D721Med (cell line): ENCODE measurements at places on chromosomes 1 and 21.

GRCh38 chr1:240230816-240231215, 139.1 kb downstream of the FMN2 start:
- DNase-seq = no peak

GRCh38 chr1:163291461-163291860, 30.3 kb upstream of the NUF2 start:
- no peak for DNase-seq

GRCh38 chr21:43930848-43931375, 65.9 kb downstream of the AGPAT3 start:
- no peak for DNase-seq

DNA sequence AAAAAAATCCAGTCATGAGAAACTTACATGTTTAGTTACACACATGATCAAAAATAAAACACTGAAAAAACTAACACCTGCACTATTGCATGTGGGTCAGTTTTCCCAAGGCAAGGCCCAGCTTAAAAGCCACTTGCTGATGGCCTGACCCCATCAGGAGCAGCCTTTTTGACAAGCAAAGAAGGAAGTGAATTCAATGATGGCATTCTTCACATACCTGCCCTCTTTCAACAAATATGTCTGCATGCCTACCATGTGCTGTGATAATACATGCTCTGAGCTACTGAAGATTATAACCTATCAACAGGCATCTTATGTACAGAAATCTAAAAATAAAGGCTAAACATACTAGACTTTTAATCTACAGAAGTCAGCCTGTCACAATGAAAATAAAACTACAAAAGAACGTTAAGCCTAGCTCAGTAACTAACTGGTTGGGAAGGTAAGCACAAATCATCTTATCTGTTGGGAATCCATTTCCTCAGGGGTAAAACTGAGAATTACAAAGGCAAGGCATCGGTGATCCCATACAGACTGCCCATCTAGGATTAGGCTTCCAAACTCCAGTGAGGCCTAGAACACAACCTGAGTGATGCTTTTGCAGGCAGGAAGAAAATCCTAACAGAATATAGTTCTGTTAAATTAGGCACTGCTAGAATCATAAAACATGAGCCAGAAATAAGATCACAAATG, 14.5 kb downstream of the SORT1 start:
- DNase-seq = no peak

GRCh38 chr21:33572350-33572749, 16.1 kb downstream of the DONSON start:
- DNase-seq = no peak

GRCh38 chr1:192629612-192630011, 6.3 kb upstream of the RGS13 start:
- no peak for DNase-seq

GRCh38 chr21:26047279-26047967, 123.1 kb downstream of the APP start:
- no peak for DNase-seq

- DNase-seq = no peak
Measured at GRCh38 chr1:159869173-159869572, 6.7 kb upstream of the VSIG8 start.

DNA sequence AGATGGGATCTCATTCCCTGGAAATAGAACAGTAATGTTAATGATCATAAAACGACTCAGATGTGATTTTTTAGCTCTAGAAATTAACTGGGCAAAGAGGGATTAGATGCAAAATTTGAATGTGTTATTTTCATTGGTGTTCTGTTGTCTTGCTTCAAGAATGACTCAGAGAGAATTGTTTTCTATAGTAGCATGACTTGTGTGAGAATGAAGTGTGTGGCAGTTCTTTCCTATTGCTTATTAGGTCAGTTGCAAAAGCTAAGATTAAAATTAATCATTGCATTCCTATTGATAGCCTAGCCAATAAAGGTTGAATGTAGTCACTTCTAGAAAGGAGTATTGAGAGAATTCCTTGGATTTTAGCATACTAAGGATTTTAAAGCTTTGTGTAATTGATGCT, 22.9 kb downstream of the SPEN start:
- no peak for DNase-seq

DNA sequence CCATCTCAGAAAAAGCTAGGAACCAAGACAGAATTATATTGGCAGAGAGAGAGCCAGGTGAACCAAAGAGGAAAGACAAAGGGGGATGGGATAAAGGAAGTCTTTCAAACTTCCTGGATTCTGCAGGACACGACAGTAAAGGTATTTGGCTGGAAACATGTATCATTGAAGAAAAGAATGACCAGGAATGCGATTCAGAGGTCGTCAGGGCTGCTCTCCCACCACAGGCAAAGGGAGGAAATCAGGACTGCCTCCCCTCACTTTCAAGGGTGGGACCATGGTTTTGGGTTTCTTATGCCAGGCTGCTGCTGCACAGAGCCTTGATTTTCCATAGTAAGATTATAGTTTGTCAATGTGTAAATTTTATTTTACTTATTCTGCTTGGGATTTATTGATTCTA, 848.8 kb downstream of the BRINP3 start:
- no peak for DNase-seq

- no peak for DNase-seq
Measured at GRCh38 chr1:99849413-99849743, 783 bp upstream of the AGL start.

DNA sequence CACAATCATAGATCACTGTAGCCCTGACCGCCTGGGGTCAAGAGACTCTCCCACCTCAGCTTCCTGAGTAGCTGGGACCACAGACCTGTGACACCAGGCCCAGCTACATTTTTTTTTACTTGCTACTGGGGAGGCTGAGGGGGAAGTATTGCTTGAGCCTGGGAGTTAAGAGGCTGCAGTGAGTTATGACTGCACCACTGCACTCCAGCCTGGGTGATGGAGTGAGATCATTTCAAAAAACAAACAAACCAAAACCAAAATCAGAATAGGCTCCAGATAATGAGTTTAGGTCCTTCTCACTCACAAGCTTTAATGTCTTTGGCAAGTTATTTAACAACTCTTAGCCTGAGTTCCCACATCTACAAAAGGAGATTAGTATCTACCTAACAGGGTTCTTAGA, 22.8 kb downstream of the WDR26 start:
- DNase-seq = no peak

GRCh38 chr21:38965241-38965640, 159.5 kb downstream of the ETS2 start:
- no peak for DNase-seq
